Muscle of leg (tissue), 16 donors: ENCODE measurements at places on chromosomes 6 and 20. TPM values are rescaled to one million over a fixed set of nuclear protein-coding genes. Genes with fewer than 3 reads are reported as not detected.

- DNase-seq: no peak
These were observed 453.2 kb upstream of the PTCHD4 start for GRCh38 chr6:48564036-48564820.

The TFAP2C gene
- 0.07 TPM for polyA plus RNA-seq

- peak; percentile 89 for DNase-seq
These were observed 165.1 kb downstream of the SASH1 start for GRCh38 chr6:148507774-148508173.

DNA sequence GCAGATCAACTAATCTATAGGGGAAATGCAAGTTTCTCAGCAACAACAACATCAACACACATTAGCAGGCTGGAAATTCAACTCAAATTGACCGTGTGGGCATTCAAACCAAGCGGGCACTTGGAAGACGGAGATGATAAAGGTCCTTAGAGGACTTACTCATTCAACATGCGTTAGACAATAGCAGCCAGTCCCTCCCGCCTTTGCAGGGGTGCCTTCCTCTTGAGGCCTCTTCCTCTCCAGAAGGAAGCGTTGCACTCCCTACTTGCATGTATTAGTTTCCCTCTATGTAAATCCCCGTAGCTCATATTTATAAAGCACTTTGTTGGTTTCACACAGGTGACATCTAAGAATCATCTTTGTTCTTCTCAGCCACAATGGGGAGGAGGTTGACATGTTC, 300.8 kb upstream of the STXBP5 start:
- DNase-seq: no peak

The FAM209B gene
- polyA plus RNA-seq: not detected

The ECI2 gene
- 48.3 TPM for polyA plus RNA-seq

DNA sequence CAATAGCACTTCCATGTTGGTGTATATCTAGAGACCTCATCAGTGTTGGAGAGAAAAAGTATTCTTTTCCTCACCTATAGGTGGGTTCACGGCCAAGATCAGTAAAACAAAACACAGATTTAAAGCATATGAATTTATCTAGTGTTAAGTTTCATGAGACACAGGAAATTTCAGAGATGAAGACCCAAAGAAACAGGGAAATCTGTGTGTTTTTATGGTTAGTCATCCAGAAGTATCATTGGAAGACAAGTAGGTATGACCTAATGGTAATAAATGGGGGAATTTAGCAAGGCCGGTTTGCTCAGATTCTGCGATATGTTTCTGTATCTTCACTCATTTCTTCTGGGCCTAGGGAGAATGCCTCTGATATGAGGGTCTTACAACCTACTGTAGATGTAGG, 419.6 kb upstream of the MARCKS start:
- no peak for DNase-seq
